Regular cardiac myocyte (primary cell): ENCODE measurements at places on chromosomes 5 and 9. TPM values are rescaled to one million over a fixed set of nuclear protein-coding genes. Genes with fewer than 3 reads are reported as not detected.

The SLC6A19 gene
- total RNA-seq: not detected in 2 replicates

The GPBP1 gene
- 62.3 and 68.5 TPM in 2 replicates for total RNA-seq

The DIPK1B gene
- total RNA-seq: 8.1 and 12.1 TPM in 2 replicates

The TMEM252 gene
- total RNA-seq: not detected in 2 replicates
